ENCODE measurements at places on chromosomes 6 and 20. TPM values are rescaled to one million over a fixed set of nuclear protein-coding genes. Genes with fewer than 3 reads are reported as not detected.

DNA sequence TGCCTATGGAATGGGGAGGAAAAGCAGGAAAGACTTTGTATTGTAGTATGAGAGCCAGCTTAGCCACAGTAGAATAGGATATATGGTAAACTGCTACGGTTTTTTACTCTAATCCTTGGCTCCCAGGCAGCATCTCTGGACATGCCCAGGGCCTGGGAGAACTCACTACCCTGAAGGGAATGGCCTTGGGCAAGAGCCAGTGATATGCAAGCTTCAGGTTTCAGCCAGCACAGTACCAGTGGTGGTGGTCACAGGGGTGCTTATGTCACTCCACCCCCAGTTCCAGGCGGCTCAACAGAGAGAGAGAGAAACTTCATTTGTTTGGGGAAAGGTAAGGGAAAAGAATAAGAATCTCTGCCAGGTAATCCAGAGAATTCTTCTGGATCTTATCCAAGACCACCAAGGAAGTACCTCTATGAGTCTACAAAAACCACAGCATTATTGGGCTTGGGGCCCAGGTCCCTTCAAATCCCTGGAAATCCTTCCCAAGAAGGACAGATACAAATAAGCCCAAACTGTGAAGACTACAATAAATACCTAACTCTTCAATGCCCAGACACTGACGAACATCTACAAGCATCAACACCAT, 121.2 kb downstream of the THBS2 start:
- no peak for DNase-seq

DNA sequence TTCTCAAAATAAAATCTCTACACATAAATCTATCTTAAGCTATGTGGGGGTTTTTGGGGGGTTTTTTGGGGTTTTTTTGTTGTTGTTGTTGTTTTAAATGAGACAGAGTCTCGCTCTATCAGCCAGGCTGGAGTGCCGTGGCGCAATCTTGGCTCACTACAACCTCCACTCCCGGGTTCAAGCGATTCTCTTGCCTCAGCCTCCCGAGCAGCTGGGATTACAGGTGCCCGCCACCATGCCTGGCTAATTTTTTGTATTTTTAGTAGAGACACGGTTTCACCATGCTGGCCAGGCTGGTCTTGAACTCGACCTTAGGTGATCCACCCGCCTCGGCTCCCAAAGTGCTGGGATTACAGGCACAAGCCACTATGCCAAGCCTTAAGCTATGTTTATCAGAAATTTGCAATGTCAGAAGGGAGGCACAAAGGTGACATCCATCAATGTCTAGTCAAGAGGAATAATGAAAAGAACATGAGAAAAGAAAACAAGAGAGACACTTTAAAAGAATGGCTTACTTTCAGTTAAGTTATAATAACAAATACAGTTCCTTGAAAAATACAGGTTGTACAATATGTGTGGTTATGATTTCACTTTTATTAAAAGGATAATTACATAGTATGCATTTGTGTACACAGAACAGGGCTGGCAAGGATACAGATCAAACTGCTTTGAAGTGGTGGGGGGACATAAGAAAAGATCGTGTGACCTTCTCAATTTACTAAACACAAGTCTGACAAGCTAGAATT, 28.6 kb downstream of the SLC23A2 start:
- DNase-seq: no peak

- DNase-seq: no peak
These were observed 941.4 kb upstream of the MAN1A1 start for GRCh38 chr6:120290964-120291363.

DNA sequence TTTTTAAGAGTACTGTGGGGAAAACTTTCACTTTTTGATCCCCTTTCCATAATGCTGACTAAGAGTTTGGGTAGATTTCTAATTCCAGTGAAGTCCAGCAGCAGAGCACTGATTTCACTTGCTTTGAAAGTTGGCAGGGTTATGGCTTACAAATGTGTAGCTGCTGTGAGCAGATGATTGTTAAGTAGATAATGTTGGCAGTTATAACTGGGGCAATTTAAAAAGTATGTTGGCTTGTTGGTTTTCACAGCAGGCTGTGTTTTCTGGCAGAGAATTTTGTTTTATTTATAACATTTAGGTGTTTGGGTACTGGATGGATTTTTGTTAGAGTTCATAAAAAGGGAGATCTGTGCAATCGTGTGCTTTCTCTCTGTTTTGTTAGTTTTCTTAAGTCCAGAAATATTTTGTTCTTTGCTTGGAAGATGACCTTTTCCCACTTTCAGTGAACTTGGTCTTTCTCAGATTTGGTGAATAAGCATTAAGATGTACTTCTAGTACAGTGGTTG, 31.4 kb downstream of the AFDN start:
- DNase-seq: no peak

Gene PSORS1C1
- total RNA-seq: not detected

Data from neural crest cell (in vitro differentiated cells).